ENCODE measurements at places on chromosomes 12 and 14.

DNA sequence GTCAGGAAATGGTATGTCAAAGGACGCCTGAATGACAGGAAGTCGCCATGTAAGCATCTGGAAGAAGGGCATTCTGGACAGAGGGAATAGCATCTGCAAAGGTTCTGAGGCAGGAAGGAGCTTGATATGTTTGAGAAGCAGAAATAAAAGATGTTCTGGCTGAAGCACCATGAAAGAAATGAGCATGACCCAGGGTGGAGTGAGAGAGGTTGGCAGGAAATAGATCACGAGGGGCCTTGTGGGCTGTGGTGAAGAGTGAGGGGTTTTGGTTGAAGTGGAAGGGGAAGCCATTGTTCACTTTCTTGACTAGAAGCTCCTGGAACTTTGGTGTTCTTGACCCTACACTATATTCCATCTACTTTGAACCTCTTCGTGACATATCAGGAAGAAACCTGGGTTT is 99.4 kb upstream of the PARP11 start:
- DNase-seq, result no peak

- no peak for DNase-seq
Measured at GRCh38 chr12:124673801-124674617, 106.6 kb upstream of the NCOR2 start.

DNA sequence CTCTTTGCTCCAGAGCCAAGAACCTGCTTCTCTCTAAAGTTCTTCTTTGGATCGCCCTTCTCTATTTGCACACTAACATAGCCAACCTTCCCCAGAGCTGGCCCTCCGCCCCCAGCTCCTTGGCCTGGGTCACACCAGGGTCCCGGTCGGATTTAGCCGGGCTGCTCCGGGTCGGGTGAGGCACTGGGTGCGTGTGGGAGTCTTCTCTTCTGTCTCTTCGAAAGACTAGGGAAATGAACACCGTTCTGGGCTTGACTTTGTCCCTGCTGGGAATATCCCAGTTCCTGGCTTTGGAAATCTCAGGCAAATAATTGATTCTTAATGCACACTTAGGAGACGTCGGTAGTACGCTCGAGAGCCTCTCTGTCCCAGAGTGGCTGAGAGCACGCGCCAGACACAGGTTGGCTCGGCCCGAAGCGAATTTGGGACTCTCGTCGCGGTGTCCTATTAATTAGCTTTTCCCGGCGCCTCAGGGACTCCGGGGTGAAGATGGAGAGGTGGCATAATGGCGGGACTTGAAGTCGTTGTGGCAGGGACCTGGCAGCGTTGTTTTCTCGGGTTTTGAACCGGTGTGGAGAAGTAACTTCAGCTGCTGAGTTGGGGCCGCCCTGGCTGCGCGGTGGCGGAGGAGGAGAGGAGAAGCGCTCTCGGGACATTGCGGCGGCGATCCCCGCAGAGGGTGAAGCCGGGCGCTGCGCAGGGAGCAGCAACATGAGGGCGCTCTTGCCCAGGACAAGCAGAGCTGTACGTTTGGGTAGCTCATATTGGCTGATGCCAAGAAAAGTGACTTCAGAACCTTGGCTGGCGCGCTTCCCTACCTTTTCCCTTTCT is 7.5 kb downstream of the FOXG1 start:
- DNase-seq, result no peak

GRCh38 chr12:64192644-64193444 is 29.3 kb downstream of the KICS2 start:
- DNase-seq, result no peak

GRCh38 chr12:25971654-25972041 is 13.2 kb downstream of the RASSF8 start:
- no peak for DNase-seq

DNA sequence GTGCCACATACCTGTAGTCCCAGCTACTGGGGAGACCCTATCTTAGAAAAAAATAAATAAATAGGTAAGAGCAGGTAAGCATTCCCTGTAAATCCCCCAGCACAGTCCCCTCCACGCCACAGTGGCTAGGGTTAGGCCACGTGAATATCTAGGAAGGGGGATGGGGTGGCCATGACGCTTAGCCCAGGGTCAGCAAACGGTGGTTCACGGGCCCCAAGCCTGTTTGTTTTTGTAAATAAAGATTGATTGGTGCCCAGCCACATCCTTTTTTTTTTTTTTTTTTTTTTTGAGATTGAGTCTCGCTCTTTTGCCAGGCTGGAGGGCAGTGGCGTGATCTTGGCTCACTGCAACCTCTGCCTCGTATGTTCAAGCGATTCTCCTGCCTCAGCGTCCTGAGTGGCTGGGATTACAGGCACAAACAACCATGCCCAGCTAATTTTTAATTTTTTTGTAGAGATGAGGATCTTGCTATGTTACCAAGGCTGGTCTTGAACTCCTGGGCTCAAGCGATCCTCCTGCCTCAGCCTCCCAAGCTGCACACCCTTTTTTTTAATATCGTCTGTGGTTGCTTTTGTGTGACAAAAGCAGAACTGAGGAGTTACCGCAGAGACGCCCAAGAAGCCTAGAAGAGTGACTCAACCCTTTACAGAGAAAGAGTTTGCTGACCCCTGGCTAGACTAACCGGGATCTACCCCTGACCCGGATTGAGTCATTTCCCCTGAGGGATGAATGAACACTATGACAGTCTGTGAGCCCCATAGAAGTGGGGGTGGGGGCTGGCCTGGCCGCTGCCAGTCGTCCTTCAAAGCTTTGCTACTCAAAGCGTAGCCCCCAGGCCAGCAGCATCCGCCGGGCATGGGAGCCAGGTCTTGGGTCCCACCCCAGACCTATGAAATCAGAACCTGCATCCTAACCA is 113.7 kb upstream of the NCOR2 start:
- peak; percentile 62 for DNase-seq

DNA sequence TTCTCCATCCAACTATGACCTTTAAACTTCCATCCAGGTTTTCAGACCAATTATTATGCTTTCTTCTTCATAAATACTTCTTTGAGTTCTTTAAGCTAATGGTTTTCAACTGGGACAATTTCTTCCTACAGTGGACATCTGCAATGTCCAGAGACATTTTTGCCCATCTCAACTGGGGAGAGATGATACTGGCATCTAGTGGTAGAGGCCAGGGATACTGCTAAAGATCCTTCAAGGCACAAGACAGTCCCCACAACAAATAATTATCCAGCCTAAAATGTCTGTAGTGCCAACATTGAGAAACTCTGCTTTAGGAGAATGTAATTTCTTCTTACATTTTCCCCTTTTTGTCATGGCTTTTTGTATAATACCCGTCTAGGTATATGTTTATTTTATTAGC is 10.6 kb downstream of the TRHDE start:
- peak; percentile 30 for DNase-seq

- DNase-seq, result no peak
Measured at GRCh38 chr12:69719336-69720316, 19.0 kb upstream of the RAB3IP start.

DNA sequence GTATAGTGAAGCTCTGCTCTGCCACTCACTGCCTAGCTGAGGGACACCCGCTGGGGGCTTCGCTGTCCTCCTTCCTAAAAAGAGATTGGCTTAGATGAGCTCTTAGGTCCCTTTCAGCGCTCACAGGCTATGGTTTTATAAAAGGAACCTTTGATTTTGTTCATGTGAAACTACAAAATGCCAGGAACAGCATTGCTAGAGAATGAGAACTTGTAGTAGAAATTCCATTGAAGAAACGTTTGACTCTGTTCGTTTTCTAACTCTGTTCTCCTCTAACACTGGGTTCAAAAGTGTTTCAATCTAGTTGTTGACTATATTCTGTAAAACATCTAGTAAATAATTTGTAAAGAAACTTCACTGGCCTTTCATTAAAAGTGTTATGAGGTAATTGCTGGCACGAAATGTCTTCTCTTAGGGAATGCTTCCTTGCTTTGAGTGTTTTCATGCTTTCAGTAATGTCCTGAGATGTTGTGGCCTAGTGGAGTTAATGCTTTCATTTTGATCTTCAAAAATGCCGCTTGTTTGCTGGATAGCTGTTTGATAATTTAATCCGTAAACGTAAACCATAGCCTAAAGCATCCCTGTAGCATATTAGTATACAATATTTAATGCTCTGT is 1.6 kb downstream of the MARK3 start:
- DNase-seq, result no peak

- no peak for DNase-seq
Measured at GRCh38 chr14:56891226-56891625, 80.9 kb upstream of the OTX2 start.

- DNase-seq, result no peak
Measured at GRCh38 chr14:53064475-53064874, 88.6 kb downstream of the DDHD1 start.

DNA sequence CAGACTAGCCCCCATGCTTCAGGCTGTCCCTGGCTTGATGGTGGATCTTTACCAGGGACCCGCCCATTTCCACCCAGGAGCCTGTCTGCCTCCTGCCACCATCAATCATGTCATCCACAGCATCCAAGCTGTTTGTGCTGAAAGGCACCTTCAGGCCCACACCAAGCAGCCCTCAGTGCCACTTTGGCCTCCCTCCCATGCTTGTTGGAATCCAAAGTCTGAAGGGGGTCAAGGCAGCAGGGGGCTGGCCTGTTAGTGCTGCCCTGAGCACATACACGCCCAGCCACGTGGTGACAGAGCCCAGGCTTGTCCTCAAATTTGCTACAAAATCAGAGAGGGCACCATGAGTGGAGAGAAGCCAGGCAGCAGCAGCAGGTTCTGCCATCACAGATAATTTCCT is 1146.8 kb downstream of the FSCB start:
- DNase-seq, result no peak

GRCh38 chr12:102631274-102631673 is 150.9 kb upstream of the IGF1 start:
- no peak for DNase-seq

DNA sequence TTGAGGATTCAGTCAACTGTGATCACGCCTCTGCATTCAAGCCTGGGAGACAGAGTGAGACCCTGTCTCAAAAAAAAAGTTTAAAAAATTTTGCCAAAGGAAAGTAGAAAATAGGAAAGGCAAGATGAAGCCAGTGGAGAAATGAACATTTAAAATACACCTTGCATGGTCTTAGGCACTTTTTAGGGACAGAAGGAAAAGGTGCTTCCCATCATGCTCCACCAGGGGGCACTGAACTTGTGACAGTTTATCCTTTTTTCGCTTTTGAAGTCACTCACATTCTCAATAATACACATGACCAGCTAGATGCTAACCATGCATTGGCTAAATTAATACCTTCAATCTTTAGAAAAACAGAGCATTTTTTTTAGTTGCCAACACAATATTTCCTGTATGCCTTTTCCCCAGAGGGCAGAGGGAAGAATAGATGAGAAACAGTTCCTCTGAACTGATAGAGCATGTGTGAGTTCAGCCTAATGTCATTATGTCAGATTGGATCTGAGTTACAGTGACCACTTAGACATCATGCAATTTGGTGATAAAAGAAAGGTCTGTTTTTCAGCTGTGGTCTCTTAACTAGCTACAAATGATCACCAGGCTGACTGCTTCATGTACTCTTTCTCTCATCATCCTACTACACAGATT is 221.8 kb upstream of the SSTR1 start:
- DNase-seq, result peak; percentile 6

DNA sequence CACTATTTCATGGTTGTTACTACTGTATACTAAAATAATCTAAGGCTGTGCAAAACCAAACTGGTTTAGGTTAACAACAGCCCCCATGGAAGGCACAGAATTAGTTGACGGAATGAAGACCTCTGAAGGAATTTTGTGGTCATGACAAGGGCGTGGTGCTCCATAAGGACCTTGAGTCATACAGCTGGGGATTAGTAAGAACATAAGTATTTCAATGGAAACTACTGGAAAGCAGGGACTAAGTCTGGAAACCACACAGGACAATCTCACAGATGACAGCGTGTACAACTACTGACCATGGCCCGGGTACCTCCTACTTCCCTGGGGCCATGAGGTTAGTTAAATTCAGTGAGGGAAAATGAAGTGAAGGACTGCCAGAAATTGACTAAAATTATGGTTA is 98.5 kb upstream of the PLEKHA5 start:
- DNase-seq, result peak; percentile 74

GRCh38 chr12:128801879-128802391 is 21.8 kb downstream of the SLC15A4 start:
- peak; percentile 63 for DNase-seq

- no peak for DNase-seq
Measured at GRCh38 chr12:63935361-63935760, 90.9 kb downstream of the SRGAP1 start.

DNA sequence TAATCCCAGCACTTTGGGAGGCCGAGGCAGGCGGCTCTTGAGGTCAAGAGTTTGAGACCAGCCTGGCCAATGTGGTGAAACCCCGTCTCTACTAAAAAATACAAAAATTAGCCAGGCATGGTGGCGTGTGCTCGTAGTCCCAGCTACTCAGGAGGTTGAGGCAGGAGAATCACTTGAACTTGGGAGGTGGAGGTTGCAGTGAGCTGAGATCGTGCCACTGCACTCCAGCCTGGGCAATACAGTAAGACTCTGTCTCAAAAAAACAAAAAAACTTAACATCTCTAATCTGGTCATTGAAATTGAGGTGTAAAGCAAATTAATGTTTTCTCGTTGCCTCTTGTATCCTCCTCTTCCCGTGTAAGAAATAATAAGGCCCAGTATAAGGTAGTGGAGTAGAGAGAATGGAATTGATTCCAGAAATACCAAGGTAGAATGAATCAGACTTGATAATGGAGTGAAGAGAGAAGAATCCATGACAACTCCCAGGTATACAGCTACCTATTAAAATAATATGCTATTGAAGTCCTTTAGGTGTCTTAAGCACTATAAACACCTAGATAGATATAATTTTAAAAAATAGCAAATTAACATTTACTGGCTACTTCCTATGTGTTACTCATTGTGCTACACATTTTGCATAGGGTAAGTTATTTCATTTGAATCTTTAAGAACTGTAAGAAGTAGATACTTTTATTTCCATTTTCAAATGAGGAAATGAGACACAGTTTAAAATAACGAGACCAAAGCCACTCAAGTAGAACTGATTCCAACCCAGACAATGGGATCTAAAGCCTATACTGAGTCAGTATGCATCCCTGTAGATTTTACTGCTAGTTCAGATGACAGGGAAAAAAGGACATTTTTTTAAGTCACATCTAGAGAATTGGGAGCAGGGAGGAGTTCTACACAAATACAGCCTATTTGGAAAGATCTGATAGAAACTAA is 23.2 kb downstream of the RAP1B start:
- DNase-seq, result no peak

- no peak for DNase-seq
Measured at GRCh38 chr14:47240748-47241437, 434.5 kb downstream of the MDGA2 start.

DNA sequence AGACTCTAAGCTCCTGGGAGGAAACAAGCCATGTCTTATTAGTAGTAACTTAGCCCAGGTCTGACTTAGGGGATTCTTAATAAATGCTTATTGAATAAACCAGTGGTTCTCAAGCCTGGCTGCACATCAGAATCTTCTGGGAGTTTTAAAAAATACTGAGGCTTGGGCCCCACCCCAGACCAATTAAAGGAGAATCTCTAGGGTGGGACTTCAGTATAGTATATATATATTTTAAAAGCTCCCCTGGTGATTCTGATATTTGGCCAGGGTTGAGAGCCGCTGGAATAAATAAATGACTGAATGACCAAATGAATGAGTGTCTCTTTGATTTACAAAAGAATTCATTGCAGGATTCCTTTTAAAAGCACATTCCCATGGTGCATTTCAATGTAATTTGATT is 151.5 kb upstream of the GSC start:
- no peak for DNase-seq

All from SW 1271 (cell line).